Kidney (tissue), 22 donors: ENCODE measurements at places on chromosomes 1 and 21.
A peak's percentile ranks its signal among the peaks of the same experiment; 100 is the strongest.

GRCh38 chr21:45071874-45072737 is 2.3 kb upstream of the ADARB1 start:
- DNase-seq = no peak

- DNase-seq = no peak
Measured at GRCh38 chr1:226990133-226990716, 50.1 kb downstream of the COQ8A start.

DNA sequence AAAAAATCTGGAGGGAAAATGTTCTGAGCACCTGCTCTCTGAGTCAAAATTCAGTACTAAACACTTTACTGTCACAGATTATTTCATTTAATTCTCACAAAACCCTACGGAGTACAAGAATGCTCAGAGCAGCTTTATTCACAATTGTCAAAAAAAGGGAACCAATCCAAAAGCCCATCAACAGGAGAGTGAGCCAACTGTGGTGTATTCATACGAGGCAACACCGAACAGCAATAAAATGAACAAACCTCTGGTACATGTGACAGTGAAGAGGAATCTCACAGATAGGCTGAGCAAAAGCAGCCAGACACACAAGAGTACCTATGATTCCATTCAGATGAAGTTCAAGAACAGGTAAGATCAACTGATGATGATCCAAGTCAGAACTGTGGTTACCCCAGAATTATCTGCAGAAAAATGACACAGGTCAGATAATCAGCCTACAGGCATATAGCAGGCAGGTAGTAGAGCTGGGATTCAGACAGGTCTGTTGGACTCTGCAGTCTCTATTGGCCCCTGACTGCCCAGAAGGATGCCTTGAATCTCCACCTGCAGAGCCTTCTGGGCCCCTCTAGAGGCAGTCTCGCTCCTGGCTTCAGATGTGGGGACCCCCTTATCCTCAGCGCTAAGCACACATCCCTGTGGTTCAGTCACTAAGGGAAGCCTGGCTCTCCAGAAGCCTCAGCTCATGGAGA is 19.2 kb downstream of the SLC9A1 start:
- DNase-seq = no peak

- DNase-seq = no peak
Measured at GRCh38 chr1:221881805-221882581, 140.1 kb upstream of the DUSP10 start.

- no peak for DNase-seq
Measured at GRCh38 chr1:10852018-10852417, 55.6 kb upstream of the CASZ1 start.

GRCh38 chr1:181506563-181507353 is 23.4 kb downstream of the CACNA1E start:
- DNase-seq = no peak

- no peak for DNase-seq
Measured at GRCh38 chr21:34922479-34922878, 126.6 kb downstream of the RUNX1 start.

GRCh38 chr1:85379203-85380136 is 85.5 kb downstream of the DDAH1 start:
- DNase-seq = peak; percentile 75

- no peak for DNase-seq
Measured at GRCh38 chr1:221631556-221631955, 110.3 kb downstream of the DUSP10 start.

DNA sequence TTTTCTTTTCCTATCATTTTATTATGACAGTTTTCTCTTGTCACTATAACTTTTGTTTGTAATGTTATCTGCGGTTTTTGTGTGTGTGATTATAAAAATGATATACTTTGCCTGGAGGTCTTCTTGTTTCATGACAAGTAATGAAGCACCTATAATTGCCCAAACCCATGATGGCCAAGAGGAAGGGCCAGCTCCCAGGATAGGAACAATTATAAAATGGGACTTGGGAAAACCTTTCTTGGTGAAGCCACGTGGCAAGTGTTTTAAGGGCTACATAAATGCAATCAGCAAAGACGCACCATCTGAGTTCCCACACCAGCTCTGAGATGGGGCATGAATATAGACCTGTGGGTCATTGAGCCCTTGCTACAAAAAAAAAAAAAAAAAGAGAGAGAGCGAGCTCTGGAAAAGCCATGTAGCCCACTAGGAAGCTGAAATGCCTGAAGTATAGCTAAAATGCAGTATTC is 462.6 kb upstream of the RUNX1 start:
- DNase-seq = no peak

DNA sequence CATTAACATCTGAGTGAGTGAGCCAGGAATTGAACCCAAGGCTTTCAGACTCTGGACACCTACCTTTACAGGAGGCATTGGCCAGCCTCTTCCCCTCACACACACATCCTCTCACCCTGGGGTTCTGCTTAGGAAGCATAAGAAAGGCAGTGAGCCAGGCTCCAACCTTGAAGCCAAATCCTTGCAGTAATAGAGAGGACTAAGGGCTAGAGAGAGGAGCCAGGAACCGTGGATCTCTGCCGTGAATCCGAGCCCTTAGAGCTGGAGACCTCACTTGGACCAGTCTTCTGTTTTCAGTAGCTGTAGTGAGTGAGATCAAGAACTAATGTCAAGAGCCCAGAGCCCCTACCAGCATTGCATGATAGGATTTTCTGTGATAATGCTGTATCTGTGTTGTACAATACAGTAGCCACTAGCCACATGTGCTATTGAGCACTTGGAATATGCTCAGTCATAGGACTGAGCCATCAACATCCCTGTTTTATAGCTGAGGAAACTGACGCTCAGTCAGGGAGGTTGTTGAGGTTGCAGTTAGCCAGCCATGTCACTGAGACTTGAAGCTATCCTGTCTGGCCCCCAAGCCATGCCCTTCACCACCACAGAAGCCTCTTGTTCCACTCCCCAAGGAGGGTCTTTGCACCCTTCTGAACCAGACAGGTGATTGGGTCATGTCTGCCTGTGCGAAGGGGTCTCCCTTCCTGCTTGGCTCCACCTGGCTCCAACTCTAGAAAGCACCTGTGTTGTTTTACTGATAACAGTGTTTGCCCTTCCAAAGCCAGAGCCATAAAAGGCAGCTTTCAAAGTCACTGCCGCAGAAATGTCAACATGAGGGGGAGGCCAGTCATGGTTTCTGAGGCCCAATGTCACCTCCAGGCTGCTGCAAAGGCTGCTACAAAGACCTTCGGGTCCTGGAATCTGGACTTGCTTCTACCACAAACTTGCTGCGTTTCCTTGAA is 101.1 kb upstream of the JUN start:
- DNase-seq = peak; percentile 83

- no peak for DNase-seq
Measured at GRCh38 chr1:99438656-99439230, 174.5 kb downstream of the PLPPR4 start.

GRCh38 chr1:200428482-200429205 is 18.8 kb upstream of the ZNF281 start:
- DNase-seq = no peak

DNA sequence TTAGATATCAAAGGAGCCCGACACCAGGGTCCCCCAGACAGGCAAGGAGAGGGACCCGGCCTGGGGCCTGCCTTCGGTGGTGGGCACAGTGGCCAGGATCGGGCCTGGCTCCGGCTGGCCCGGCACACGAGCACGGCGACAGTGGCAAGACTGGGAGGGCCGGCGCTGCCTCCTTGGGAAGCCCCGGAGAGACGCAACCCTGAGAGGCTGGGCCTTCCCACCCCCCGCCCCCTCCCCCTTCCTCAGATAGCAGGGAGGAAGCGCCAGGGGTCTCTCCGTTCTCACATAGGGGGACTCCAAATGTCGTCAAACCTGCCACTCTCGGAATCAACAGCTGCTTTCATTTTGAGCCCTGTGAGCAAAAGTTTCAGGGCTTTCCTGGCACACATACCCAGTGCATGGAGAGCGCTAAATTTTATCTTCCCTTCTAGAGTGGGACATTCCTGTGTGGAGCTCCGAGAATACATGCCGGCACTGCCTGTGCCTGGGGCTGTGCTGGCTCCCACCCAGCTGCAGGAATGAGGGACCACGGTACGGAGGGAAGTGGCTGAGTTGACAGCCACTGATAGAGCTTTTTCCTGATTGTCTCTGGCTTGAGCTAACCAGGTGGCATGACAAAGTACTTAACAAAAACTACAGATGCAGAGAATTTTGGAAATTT is 62.4 kb downstream of the CD247 start:
- DNase-seq = peak; percentile 76

DNA sequence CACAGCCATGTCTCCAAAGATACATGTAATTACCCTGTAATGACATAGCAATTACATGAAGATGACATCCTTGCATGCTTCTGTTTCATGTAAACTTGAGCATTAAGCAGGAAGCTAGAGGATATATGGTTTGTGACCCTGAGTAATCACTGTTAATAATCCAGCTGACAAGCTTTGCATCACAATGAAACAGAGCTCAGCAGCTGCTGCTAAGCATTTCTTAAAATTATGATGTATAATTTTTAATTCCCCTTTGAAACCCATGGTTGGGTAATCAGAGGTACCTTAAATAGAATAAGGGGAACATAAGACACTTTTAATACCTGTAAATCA is 293.5 kb downstream of the NTNG1 start:
- no peak for DNase-seq

- DNase-seq = no peak
Measured at GRCh38 chr1:117017062-117017461, 15.5 kb downstream of the CD101 start.

DNA sequence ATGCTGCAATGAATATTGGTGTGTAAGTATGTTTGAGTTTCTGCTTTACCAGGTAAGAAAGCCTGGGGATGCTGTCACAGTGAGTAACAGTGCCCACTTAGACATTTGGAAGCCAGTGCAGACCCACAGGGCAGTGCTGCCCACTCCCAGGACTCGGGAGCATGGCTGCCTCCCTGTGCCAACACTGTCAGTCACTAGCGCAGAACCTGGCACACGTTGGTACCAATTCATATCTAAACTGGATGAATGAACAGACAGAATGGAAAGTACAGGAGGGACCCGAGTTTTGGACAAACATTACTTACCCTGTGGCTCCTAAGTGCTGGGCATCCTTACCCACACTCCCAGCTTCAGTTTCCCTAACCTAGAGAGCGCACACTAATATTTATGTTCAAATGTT is 1.6 kb upstream of the EVA1C start:
- no peak for DNase-seq

GRCh38 chr1:54864460-54865208 is 22.4 kb downstream of the DHCR24 start:
- DNase-seq = no peak

GRCh38 chr1:17011092-17011438 is 663 bp downstream of the ATP13A2 start:
- no peak for DNase-seq

- DNase-seq = no peak
Measured at GRCh38 chr1:10216090-10216749, 5.8 kb downstream of the KIF1B start.
